ENCODE measurements at places on chromosomes 1 and 21.
A peak's percentile ranks its signal among the peaks of the same experiment; 100 is the strongest.

- DNase-seq, result peak; percentile 69
Observed at GRCh38 chr1:16173447-16174260, 17.8 kb upstream of the EPHA2 start.

DNA sequence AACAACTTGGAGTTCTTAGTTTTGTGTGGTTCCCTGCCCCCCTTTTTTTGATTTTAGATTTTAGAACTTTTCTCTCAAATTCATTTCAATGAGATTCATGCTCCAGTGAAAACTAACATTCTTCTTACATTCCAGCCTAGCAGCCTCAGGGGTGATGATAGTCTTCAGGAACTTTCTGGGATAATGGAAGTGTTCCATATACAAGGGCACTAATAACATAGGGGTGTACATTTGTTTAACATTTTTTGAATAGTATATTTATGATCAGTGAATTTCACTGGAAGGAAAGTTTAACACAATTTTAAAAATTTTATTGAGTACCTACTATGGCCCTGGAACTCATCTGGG, 61.4 kb upstream of the ZNF648 start:
- no peak for DNase-seq

GRCh38 chr1:197173571-197174507, 27.4 kb upstream of the ASPM start:
- DNase-seq, result no peak

GRCh38 chr1:6880951-6881690, 95.9 kb downstream of the CAMTA1 start:
- DNase-seq, result no peak

- no peak for DNase-seq
Observed at GRCh38 chr1:36730599-36730998, 247.9 kb upstream of the CSF3R start.

DNA sequence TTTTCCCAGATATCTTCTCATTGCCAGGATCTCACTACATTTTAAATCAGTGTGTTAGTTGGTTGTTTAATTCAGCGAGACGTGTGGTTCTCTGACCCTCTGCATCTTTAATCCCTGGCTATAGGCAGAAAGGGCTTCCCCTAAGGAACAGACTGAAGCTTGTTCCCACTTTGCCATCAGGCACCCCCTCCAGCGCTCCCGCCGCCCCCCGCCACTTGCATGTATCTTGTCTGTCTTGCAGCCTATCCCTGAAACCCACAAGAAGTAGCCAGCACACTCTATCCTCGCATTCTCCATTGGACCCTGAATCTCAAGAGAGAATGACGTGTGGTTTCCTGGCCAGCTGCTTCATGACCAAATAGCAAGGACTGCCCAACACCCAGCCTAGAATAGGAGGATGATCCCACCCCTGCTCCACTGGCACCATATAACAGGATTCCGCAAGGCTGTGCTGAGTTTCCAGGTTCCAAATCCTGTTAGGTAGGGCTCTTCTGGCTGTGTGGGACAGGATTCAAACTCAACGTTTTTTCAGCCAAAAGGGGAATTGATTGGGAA, 7.8 kb downstream of the CLDN19 start:
- DNase-seq, result peak; percentile 55

- no peak for DNase-seq
Observed at GRCh38 chr1:14676400-14676799, 77.9 kb downstream of the KAZN start.

GRCh38 chr1:152643945-152644344, 19.2 kb upstream of the LCE2D start:
- no peak for DNase-seq

DNA sequence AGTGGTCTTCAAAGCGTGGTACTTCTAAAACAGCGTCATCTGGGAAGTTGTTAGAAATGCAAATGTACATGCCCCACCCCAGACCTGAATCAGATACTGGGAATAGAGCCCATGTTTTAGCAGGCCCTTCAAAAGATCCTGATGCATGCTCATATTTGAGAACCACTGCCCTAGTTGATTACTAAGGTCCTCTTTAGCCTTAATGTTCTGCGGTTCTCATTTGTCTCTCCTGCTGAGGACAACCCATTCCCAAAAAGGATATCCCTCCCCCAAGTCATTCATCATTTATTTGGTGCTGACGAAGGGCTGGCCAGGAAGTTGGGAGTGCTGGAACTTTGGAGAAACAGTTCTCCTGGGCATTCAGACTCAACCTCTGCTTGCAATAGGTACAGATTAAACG, 92.4 kb upstream of the RALGPS2 start:
- DNase-seq, result no peak

GRCh38 chr21:42925114-42925926, at the start of gene ERVH48-1:
Gene ERVH48-1 (minus strand): TSS chr21:42925630. CDS start chr21:42919006, 6,624 bp downstream.
- DNase-seq, result peak; percentile 55

DNA sequence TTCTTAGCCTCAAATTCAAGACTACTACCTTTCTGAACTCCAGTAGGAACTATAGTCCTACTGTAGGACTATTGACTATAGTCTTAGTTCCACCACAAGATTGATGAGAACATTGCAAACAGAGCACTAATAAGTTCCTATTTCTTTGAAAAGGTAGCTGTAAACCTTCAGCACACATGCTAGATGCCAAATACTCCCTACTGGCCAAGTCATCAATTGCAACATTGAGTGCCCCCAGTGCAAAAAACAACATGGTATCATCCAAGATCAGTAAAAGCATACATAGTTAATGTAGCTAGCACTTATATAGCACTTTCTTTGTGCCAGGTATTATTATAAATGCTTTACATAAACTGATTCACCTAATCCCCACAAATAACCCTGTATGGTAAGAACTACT, 99.8 kb downstream of the MRPL39 start:
- DNase-seq, result no peak

- no peak for DNase-seq
Observed at GRCh38 chr1:228400237-228400651, 6.4 kb downstream of the TRIM11 start.

- DNase-seq, result no peak
Observed at GRCh38 chr1:91533361-91534024, 32.8 kb downstream of the CDC7 start.

DNA sequence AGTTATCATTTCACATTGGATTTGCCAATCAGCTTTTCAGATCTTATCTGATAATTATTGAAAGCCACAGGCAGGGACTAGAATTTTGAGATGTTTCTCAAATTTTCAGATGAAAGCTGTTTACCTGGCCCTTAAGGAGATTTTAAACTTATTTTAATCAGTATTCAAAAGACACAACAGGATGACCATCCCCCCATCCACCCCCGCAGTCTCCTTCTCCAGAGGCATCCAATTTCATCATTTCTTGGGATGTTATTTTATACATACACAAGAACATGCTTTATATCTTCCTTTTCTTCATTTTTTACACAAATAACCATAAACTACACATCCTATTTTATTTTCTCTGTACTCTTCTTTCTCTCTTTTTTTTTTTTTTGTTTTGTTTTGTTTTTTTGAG, 470.9 kb downstream of the SMYD3 start:
- DNase-seq, result no peak

DNA sequence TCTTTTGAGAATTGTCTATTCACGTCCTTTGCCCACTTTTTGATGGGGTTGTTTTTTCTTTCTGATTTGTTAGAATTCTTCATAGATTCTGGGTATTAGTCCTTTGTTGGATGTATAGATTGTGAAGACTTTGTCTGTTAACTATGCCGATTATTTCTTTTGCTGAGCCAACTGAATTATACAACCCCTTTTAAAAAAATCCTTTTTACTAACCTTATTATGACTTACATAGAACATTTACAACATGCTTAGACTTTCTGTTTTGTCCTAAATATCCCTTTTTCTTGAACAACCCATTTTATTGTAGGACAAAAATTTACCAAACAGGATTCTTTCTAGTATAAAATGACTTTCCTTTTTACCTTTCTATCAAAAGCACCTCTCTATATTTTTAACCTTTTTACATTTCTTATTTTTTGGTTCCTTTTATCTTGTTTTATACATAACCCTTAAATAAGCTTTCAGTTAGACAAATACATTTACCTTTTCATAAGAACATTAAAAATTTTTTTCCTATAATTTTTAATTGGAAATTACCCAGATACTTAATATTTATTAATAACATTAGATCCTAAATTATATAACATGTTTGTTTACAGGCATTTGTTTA, 70.4 kb upstream of the TTLL7 start:
- DNase-seq, result no peak

DNA sequence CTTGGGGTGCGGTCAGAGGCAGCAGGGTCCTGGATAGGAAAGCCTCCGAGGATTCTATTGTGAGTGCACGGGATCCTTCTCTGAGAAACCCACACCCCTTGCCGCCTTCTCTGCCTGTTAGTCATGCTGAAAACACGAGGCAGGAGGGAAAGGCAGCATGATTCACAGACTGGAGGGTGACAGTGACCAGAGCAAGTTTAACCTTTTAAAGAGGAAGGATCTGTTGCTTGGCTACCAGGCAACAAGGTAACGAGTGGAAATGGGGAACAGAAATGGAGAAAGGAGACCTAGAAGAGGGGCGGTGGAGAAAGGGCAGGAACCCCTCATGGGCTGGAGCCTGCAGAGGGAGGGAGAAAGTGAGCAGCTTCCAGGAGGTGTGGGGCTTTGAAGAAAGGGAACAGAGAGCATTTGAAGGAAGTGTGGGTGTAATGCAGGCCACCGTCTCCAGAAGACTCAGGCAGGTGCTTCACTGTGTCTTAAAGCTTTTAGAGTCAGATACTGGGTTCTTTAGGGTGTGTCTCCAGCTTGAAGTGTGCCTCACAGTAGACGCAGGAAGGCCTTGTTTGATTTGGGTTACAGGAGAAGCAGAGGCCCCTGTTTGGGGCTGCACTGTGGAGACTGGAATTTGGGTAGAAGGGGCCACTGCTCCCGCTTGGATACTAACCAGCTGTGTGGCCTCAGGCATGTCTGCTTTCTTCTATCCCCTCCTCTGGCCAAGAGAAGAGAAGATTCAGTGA, 19.1 kb downstream of the OPTC start:
- DNase-seq, result peak; percentile 76

- no peak for DNase-seq
Observed at GRCh38 chr1:33344896-33345560, 24.1 kb upstream of the A3GALT2 start.

DNA sequence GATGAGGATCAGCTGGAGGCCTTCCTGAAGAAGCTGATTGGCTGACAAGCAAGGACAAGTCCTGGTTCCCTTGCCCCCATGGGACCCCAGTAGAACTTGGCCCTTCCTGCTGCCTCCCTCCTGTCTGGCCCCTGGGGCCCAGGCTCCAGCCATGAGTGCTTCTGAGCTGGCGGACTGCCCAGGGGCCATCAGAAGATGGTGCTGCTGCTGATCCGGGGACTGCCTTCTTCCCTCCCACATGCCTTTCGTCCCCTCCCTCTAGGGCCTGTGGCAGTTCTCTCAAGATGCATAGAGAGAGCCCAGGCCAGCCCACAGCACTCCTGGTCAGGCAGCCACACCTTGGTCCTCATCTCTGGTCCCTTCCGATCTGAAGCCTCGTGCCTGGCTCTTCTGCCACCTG, 57.9 kb upstream of the PRKACB start:
- no peak for DNase-seq
